NCI-H1417 treated with DMSO at 0.1 percent for 48 hours (cell line): ENCODE measurements at places on chromosomes 7 and 10.

GRCh38 chr10:117254338-117254737, 13.4 kb downstream of the SLC18A2 start:
- DNase-seq = no peak

DNA sequence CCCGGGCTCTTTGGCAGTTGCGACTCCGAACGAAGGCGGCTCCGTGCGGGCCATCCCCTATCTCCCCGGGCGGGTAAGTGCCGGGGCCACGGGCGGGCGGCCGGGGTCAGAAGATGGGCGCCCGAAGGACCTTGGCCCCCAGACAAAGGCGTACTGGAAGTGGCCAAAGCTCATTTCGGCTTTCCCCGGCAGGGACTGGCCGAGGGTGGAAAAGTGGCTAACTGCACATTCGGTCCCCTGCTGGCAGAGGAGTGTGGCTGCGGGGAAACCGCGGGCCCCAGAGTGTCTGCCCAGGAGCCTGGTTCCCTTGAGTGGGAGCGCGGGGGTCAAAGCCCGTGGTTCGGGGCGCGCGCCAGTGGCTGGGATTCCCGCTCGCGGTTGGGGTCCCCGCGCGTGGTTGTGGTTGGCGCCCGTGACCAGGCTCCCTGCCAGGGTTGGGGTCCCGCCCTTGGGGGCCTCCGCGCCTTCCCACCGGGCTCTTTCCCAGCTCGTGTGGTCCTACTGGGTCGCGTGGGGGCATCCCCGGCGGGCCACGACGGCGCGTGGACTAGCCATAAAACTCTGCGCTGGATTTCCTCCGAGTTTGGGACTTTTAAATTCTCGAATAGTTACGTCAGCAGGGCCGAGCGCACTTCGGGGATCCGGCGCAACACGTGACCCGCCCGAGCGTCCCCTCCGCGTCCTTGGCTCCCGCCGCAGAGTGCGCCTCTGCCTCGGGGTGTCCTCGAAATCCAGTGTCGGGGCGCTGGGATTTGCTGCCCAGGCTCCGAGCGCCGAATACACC, 124.4 kb downstream of the TACC2 start:
- no peak for DNase-seq

DNA sequence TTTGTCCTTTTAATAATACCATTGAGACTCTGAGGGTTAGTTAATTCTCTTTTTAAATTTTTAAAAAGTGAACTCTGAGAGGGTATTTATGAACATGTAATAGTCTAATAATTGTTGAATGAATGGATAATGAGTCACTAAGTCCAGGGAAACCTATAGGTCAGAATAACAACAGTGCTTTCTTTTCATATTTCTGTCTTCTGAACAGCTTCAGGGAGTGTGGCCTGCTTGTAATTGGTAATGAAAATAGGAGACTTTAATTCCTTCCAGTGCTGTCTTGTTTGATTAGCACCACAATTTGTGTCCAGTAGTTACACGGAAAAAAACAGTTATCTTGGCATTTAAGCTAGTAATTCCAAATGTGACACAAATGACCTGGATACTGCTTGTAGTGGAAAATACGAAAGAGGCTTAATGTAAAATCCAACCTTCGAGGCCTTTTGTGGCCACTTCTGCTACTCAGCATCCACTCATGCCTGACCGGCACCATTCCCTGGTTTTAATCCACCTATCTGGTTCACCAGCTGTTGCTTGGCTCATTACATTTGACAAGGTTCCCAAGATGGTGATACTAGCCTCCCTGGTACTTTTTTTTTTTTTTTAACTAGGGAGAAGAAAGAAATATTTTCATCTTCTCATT, 149.3 kb upstream of the IMMP2L start:
- DNase-seq = no peak

- DNase-seq = no peak
Observed at GRCh38 chr10:122292376-122292775, 21.3 kb downstream of the BTBD16 start.

DNA sequence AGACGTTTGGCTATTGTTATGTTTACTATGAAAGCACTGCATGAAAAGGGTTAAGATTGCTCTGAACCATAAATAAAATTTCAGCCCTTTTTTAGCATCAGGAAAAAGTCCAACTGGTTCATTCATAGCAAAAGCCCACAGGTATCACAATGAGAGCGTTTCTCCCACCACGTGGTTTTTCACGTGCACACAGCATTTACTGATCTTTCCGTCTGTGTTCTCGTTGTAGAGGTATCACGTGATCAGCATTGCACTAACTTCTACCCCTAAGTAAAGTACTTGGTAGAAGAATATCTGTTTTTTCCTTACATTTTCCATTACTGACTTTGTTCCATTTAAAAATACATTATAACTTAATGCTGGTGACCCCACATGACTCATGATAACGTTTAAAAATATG, 17.8 kb upstream of the CCDC3 start:
- DNase-seq = no peak

DNA sequence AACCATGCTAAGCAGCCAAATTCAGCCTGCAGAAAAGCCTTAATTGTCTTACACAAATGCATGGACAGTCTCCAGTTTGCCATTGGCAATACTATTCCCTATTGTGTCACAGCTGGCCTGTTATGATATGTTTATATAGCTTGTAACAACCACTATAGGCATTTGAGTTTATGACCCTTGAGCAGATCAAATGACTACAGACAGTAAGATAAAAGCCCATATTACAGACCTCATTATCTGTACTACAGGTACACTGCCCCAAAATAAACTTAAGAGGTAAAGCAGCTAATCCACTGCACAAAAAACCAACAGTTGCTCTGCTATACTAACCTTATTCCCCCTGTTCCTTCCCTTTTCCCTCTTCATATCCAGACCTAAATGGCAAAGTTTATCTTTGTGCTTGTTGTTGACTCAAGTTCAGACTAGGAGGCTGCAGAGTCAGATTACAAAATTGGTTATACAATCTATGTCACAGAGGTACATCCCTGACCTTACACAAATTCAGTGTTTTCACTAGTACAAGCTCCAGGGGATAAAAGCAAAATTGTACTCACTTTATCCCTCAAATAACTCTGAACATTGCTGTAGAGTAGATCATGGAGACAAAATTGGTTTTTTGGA, 218.4 kb downstream of the GRM8 start:
- no peak for DNase-seq

GRCh38 chr7:154886591-154886990, 116.3 kb downstream of the PAXIP1 start:
- DNase-seq = no peak

DNA sequence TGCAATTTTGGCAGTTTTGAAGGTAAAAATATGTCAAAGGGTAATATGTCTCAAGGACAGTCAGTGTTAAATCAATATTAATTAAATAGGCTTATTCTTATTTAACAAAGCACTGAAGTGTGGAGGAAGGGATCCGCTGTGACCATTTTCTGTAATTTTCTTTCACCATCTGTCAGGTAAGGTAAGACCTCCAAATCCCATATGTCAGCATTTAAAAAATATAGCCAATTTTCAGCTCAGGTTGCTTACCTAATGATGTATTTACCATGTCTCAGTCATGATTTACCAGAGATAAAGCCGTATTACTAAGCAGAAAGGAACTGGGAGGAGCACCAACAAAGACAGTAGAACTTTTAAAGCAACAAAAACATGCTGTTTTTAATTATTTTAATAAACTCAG, 683.9 kb downstream of the CCSER2 start:
- DNase-seq = no peak

- no peak for DNase-seq
Observed at GRCh38 chr7:158382363-158383254, 205.0 kb downstream of the PTPRN2 start.

- DNase-seq = no peak
Observed at GRCh38 chr10:55500931-55501559, 700.0 kb upstream of the PCDH15 start.

DNA sequence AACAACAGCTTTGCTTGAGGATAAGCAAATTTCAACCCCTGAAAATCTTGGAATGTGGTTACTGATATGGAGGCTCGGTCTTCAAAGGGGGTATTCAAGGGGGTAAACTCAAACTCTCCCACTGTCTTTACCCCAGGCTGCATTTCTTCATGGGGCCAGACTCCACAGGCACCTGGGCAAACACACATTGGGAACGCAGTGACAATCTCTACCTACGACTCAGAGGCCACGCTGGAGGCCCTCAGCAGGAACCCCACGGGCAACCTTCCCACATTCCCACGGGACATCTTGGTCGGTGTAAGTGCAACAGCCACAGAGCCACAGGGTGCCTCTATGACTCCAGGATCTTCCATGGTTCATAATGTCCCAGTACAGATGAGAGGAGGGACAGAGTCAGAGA, 2.2 kb upstream of the INSIG1 start:
- DNase-seq = no peak

DNA sequence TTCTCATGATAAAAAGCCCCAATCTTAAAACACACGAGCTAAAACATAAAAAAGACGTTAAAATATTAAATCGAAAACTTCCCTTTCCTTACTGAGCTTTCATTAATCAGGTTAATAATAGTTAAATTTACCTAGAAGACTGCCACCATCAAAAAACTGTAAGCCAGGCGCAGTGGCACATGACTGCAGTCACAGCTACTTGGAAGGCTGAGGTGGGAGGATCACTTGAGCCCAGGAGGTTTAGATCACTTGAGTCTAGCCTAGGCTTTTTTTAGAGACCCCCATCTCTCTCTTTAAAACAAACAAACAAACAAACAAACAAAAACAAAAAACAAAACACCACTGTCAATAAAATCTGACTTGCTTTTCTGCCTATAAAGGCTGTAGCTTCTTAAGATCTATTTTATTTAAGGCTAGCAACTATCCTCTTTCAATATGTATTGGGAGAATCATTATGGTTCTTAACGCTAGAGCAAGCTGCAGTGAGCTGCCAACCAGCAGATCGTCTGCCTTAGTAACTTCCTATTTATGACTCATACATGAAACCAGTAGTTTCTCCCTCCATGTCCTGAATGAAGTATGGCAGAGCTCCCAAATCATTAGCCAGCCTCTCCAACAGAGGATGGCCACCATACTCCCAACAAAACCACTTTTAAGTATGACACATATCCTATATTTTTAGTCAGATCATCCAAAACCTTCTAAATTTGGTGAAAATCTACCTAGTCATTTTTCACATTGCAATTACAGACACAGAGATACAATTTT, 163.7 kb downstream of the SRPK2 start:
- DNase-seq = no peak

GRCh38 chr10:71632200-71632820, 87.3 kb downstream of the C10orf105 start:
- no peak for DNase-seq

DNA sequence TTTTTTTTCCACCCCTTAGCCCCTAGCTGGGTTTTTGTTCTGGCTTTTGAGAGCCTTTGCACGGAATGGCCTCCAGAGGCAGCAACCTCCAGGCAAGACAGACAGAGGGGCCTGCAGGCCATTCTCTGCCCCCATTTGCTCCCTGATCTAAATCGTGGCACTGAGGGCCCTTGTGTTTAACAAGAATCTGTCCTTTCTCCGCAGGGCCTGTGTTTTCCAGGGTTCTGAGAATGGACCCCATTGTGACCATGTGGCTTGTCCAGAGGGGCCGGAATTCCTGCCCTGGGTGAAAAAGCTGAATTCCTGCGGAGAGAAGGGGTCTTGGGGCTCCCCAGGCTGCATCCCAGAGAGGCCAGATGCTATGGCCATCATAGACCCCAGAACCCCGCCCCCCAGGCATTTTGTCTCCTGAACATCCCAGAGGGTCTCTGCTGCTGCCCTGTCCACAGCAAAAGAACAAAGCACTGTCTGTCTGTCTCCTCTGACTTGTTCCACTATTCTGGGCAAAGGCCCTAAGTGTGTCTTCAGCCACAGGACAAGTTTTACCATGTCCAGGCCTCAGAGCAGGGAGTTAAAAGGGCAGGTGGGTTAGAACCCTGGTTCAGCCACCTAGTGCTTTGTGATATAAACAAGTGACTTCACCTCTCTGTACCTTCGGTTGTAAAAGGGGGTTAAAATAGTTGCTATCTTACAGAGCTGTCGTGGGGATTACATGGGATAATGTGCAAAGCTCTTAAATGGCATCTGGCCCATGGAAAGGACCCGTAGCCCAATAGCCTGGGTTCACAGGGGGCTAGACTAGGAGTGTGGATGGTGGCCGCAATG, 155.6 kb downstream of the SH3PXD2A start:
- DNase-seq = no peak

DNA sequence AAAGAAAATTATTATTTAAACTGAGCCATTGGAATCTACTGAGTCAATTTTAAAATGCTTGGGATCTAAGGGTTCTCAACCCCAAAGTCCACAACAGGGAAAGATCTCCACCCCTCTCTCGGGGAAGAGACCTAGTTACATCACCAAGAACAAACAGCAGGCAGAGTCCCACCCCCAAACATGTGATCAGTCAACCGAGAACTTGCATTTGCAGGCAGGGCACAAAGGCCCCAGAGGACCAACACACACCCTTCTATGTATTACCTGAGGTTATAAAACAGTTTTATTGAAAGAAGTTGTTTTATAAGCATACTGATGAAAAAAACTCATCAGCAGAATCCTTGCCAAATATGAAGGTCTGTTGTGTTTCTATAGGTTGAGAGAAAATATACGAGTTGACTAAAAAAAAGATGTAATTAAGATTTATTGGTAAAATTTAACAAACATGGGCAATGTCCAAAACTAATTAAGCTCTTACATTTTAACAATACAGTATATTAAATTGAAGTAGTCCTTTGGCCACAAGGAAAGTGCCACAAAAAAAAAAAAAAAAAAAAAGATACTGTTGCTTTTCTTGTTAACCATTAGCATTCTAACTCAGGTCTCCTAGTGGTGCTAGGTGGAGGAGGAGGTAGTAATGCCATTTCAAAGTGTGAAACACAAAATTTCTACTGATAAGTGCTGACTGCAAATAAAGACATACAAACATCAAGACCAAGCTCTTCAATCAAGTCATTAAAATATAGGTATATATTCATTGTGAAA, 975 bp upstream of the USP54 start:
- DNase-seq = no peak

GRCh38 chr7:19118636-19119371, 1.4 kb upstream of the TWIST1 start:
- no peak for DNase-seq

GRCh38 chr7:40306596-40306995, 171.8 kb downstream of the SUGCT start:
- no peak for DNase-seq

DNA sequence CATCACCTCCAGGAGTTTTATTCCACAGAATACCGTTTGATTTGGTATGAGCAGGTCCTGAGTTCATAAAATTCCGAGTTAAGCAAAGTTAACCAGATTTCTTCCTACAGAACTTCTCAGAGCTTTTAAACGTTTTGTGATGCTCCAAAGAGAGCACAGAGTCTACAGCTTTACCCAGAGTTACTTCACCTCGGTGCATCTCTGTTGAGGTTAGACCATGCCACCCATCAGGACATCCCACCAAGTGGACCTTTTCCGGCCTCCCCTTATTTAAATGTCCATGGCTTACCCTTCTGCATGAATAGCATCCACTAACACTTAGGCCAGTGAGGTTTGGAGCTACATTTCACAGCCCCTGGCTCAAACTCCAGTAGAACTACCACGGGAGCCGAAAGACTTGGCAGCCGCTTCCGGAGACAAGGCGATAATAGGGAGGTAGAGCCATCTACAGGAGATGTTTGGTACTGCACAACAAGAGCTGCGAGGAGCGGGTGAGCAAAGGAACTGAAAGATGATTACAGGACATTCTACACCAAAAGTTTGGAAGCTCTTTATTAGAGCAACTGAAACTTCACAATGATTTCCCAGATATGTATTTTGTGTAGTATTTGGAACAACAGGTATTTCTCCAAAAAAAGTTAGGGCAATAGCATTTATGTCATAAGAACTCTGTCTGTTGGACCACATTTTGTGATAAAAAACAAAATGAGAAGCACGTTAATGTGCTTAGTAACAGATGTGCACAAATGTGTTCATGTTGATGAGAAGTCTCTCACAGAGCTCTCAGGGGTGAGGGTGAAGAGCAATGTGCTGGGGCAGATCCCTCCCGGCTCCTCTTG, 174.7 kb downstream of the HERPUD2 start:
- peak; percentile 48 for DNase-seq
